ENCODE measurements at places on chromosomes 11 and 22.

DNA sequence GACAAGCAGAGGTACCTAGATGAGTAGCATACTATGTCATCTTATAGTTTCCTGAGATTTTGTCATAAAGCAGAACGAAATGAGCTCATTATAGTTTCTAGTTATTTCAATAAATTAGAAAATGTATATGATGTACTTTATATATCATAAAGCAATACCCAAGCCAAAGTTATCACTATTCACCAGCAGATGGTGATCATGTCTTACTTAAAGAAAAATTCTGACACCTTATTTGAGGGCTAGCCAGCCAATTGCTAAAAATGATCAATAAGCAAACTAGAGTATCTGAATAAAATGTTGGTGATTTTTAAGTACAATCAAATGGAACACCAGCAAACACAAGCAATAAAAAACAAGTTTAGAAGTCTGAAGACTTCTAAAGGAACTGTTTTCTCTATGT lies 44.1 kb downstream of the RSF1 start:
- DNase-seq: no peak

GRCh38 chr11:43467958-43468357 lies 109.2 kb downstream of the TTC17 start:
- no peak for DNase-seq

GRCh38 chr22:37485395-37486223 lies 575 bp downstream of the MFNG start:
- no peak for DNase-seq

DNA sequence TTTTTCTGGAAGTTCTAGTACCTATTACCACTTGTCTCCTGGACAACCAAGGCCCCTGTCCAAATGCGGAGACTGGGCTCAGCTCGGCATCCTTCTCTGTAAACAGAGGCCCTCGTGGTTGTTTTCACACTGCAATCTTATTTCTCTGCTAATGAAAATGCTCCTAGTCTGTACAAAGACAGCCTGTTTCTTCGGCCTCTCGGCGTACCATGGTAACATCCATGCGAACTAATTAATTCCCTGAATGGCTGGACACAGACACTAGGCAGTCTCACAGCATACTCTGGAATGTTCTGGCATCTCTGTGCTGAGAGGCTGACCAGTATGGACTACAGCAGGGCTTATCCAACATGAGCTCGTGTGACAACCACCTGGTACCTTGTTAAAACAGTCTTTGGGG lies 5.7 kb downstream of the POLR3H start:
- DNase-seq: no peak

GRCh38 chr22:31342389-31343140 lies 3.6 kb downstream of the PATZ1 start:
- DNase-seq: peak; percentile 34

DNA sequence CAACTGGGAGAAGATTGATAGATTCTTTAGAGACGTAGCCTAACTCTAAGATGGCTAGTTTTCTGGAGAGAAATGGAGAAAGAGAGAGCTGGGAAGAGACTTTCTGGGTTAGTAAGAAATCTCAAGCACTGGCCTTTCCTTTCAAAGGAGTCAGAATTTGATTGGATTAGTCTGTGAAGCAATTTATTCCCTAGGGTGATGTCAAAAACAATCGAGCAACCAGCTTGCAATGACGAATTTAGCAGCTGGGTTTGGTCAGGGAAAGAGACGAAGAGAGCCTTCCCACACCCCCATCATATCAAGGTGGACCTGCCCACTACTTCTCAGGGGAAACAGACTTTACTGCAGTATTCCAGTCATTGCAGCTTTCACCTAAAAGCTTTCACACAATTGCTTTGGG lies 10.8 kb downstream of the KRTAP5-6 start:
- no peak for DNase-seq

GRCh38 chr11:17985517-17985916 lies 27.3 kb downstream of the SERGEF start:
- peak; percentile 88 for DNase-seq

GRCh38 chr22:43704051-43704450 lies 108.1 kb downstream of the EFCAB6 start:
- no peak for DNase-seq

DNA sequence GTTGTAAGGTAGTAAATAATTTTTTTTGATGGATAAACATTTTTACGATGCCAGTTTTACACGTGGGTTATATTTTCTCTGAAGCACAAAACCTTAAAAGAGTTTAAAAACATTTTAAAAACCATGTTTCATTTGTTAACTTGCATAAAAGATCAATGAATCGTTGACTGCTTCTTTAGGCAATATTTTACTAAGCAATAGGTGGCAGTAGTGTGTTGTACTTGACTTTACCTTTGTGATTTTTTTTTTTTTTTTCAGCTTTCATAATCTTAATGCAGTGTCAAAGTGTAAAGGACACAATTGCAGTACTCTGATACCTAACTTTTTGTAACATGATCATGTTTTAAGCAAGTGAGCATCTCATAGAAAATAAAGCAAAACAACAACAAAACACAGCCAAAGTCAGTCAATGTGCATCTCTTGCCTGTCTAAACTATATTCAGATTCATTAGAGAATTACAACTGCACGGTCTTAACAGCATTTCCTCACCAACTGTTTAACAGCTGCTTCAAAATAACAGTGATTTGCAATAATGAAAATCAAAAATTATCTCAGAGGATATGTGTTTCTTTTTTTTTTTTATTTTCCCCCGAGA lies 27.7 kb downstream of the DNAJC24 start:
- peak; percentile 19 for DNase-seq

- DNase-seq: peak; percentile 58
Measured at GRCh38 chr11:64241491-64242374, 838 bp downstream of the FKBP2 start.

GRCh38 chr11:27545035-27545434 lies 38.5 kb upstream of the LIN7C start:
- DNase-seq: no peak

DNA sequence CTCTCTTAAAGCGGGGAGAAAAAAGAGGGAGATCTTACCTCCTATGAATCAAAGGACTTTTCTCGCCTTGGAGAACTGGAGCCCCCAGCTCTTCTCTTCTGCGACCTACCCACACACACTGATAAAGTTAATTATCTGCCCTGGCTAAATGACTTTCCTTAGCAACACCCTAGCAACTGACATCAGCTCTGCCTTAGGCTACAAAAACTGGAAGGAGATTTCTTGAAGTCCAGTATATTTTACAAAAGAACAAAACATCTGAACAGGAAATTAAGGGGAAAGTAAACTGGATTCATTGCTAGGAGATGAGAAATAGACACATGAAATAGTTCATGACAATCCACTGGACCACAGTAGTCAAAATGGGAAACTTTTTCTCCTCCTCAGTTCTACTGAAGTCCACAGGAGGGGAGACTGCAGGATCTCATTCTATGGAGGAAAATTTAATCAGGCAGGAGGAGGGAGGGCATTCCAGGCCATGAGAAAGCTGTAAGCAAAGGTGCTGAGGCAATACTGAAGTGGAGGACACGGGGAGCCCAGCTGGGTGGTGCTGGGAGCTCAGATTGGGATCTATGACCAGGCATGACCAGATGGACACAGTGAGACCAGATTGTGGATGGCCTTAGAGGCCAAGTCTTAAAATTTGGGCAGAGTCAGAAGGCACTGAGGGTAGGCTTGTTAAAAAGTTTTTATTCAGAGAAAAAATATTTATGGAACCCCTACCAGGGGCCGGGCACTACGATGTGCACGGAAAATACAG lies 3.7 kb upstream of the SPON1 start:
- no peak for DNase-seq

GRCh38 chr11:63564784-63565350 lies 1.7 kb upstream of the PLAAT2 start:
- DNase-seq: peak; percentile 15

DNA sequence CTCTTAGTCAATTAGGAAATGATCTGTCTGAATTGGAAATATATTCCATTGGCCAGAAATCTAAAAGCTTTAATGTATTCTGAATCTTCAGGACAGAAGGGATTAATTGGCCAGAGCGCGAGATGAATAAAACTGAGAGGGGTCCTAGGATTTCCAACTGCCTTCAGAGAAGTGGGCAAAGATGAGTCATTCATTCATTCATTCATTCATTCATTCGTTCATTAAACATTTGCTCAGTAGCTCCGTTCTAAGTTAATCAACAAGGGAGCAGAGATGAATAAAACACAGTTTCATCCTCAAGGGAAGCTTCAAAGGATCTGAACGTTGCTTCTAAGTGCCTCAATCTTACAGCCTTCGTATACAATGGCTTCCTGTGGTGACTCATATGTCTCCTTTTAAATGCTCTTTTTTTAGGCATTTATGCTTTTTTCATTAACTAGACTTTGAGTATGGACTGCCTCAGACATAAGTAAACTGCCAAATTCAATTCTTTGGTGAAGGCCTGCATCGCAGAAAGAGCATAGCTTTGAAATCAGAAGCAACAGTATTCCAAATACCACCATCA lies 537.4 kb upstream of the CCDC90B start:
- DNase-seq: no peak

DNA sequence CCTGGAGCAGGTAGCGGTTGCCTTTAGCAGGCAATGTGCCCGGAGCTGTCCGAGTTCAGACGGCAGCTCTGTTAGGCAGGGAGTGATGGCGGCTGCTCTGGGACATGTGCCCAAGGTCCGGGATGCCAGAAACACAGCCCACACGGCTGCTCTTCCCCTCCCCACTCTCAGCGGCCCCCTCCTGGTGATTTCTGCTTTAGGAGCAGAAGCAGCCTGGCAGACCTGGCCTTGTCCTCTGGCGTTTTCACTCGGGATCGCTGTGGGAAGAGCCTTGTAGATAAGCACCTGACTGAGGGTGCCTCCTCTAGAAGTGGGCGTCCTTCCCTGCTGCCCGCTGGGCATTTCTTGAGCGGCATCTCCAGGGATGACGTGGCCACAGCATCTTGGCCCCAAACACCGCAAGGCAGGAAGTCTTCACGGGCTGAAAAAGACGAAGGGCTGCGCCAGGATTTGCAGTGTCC lies 392.2 kb downstream of the TBC1D22A start:
- DNase-seq: no peak

- no peak for DNase-seq
Measured at GRCh38 chr22:39409516-39410029, 10.0 kb downstream of the TAB1 start.

DNA sequence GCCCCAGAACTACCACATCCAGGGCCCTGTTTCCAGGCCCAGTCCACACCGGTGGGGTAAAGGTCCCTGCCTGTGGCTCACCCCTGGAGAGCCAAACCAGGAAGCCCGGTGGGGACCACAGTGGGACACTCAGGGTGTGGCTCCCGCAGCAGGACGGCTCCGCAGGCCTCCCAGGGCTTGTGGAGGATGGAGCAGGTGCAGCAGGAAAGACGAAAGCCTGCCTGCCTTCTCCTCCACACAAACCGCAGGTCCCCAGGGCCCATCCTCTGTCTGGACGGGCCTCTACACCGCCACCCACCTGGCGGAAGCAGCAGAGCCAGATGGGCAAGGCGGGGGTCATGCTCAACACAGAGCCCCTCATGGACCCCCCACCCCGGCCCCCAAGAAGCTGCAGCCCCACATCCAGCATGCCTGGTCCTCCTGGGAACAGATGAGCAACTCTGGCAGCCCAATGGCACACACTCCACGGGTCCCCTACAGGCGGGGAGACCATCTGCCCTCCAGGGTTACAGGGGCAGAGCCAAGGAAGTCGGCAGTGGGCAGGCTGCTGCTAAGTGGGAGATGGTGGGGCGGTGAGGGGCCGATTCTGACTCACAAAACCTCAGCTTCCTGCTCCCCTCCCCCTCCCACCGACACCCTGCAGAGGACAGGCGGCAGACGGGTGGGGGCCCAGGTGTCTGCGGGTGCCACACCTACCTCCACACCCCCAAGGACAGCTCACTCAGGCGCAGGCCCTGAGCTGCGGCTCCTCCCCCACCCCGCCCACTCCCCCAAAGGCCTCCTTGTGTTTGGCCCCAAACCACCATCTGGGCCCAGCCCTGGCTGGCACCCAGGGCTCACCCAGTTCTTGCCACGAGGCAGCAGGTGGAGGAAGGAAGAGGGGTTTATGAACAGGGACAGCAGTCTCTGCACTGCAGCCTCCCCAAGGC lies 5.2 kb downstream of the SBF1 start:
- peak; percentile 75 for DNase-seq

DNA sequence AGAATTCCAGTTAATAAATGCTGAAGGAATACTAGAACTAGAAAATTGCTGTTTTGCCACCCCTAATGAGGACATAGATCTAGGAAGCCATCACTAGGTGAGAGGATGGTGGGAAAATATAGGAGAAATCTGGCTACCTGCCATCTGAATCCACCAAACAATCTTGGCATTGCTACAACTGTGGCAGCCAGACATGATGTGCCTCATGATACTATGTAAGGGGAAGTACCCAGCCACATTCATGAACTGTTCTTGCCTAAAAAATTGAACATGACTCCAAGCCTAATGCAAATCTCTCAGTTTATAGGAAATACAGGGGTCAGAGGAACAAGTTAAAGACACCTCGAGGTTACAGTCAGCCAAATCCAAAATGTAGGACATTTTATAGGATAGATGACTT lies 72.8 kb downstream of the SFI1 start:
- DNase-seq: no peak

GRCh38 chr11:749731-750130 lies 2.5 kb downstream of the TALDO1 start:
- DNase-seq: no peak

GRCh38 chr11:27535103-27535502 lies 28.5 kb upstream of the LIN7C start:
- no peak for DNase-seq

GRCh38 chr11:110691926-110692325 lies 20.3 kb downstream of the ARHGAP20 start:
- DNase-seq: no peak

- no peak for DNase-seq
Measured at GRCh38 chr22:39900306-39901227, at the start of gene GRAP2. Gene GRAP2 (plus strand): TSS chr22:39901084. CDS start chr22:39947107, 46,023 bp downstream.

- DNase-seq: no peak
Measured at GRCh38 chr11:37497326-37497725, 899.3 kb upstream of the RAG2 start.

GRCh38 chr11:19802773-19803293 lies 90.2 kb downstream of the NAV2 start:
- DNase-seq: peak; percentile 20

DNA sequence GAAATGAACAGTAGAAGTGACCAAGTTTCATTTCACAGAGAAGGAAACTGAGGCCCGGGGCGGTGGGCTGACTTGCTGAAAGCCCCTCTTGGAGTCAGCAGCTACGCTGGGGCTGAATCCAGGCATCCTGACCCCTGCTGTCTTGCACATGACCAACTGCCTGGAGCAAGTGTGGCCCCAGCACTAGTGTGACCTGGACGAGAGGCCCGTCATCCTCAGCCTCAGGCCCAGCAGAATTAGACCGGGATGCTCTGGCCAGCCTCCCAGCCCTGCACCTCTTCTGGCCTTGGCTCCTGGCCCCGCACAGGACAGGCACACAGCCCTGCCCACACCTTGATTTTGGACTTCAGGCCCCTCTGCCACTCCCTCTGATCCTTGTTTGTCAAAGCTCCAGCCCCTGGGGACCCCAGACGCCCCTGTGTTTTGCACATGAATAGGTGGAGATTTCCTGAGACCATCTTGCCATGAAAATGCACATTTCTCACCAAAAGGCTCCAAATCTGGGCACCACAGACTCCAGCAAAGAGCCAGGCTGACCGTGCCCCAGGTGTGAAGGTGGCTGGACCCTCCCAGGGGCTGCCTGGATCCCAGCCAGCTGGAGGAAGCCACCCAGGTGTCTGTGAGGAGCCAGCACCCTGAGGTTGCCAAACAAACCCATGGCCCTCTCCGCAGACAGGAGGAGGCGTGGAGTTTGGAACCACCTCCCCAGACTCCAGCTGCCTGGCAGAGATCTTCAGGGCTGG lies 24.9 kb downstream of the FGF4 start:
- DNase-seq: no peak

Measured in kidney tubule cell (primary cell).